ENCODE measurements at places on chromosomes 12 and 14. TPM values are rescaled to one million over a fixed set of nuclear protein-coding genes. Genes with fewer than 3 reads are reported as not detected.
A peak's percentile ranks its signal among the peaks of the same experiment; 100 is the strongest.

DNA sequence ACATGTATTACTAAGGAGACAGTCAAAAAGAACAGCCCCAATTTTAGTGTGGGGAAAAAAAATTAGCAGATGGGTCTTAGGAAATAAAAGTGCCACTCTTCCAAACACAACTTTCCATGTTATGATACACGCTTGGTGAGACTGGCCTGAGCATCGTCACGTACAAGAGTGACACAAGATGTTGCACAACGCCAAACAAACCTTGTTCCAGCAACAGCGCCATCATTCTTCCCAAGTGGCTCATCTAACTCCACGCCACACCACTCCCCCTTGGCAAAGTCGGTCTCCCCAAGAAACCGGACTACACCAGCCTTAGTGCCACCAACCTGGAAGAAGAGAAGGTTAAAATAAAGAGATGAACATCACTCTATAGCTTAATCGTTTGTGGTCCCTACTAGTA is 58.7 kb downstream of the CLIP1 start:
- no peak for DNase-seq

DNA sequence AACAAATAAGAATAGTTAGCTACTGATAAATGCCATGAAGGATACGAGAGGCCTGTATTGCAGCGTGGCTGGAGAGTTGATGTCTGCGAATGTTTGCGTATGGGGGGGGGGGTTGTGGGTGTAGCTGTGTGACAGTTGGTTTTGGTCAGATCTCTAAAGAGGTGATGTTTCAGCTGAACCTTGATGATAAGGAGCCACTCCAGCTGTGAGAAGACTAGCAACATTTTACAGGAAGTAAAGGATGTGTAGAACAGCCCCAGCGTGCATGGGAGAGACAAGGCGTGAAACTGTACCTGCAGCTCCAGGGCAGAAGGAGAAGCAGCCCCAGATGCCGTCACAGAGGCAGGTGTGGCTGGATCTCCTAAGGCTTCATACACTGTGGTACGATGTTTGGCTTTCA is 416.9 kb downstream of the TMEM132D start:
- no peak for DNase-seq

- DNase-seq, result no peak
Observed at GRCh38 chr14:98932431-98933325, 339.3 kb downstream of the BCL11B start.

Gene ACSM4
- not detected for total RNA-seq

DNA sequence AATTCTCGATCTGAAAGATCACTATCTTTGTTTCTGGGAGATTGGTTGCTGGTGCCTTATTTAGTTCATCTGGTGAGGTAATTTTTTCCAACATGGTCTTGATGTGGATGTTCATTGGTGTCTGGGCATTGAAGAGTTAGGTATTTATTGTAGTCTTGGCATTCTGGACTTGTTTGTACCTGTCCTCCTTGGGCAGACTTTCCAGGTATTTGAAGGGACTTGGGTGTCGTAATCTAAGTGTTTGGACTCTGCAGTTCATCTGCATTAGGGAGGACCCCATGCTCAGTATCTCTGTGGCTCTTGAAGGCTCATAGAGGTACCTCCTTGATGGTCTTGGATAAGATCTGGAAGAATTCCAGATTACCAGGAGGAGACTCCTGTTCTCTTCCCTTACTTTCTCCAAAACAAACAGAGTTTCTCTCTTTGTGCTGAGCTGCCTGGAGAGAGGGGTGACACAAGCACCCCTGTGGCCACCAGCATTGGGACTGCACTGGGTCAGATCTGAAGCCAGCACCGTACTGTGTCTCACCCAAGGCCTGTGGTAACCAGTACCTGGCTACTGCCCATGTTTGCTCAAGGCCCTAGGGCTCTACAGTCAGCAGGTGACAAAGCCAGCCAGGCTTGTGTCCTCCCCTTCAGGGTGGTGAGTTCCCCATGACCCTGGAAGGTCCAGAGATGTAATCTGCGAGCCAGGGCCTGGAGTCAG is 5.3 kb downstream of the A2ML1 start:
- no peak for DNase-seq

Gene RAPGEF3
- 1.3 TPM for total RNA-seq

- DNase-seq, result no peak
Observed at GRCh38 chr14:23380197-23380914, 3.5 kb downstream of the CMTM5 start.

Gene PPM1A
- 33.2 TPM for total RNA-seq

GRCh38 chr14:61321385-61322010 is at the start of gene PRKCH:
PRKCH (plus strand) TSS chr14:61321579; CDS start chr14:61322102, 523 bp downstream.
- peak; percentile 42 for DNase-seq

Gene COX8C
- not detected for total RNA-seq

- DNase-seq, result no peak
Observed at GRCh38 chr12:101823891-101824290, 6.9 kb downstream of the GNPTAB start.

GRCh38 chr12:93657071-93657470 is 20.1 kb upstream of the CRADD start:
- DNase-seq, result no peak

DNA sequence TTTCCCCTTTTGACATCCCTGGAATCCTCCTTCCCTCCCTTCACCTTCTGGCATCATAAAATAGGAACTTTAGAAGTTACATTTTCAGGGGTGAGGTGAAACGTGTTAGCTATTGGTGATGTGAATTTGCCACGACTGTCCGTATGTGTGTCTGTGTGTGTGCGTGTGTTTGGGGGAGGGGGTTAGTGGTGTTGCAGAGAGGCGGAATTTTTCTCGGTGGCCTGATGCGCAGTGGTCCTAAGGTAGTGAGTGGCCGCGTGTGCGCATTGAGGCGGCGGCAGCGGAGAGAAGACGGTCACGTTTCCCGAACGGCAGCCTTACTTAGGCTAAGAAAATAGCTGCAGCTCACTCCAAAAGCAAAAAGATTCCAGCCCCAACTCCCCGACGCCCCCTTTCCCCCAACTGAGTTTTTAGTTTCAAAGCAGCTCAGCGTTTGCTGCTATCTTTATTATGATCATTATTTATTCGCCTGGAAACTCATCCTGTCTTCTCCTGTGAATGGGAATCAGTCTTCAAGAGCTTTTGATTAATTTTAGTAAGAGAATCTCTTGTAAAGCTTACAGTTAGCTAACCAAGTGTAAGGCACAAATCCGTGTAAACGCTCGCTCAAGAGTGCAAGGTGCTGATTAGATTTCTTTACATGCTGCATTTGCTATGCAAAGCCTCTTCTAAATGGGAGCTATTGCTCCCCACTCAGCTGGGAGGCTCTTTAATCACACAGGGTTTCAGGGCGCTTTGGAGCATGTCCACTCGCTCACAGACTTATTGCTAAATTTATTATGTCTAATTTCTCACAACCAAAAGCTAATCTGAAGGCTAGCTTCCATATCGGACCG is 4.7 kb downstream of the FLRT2 start:
- no peak for DNase-seq

DNA sequence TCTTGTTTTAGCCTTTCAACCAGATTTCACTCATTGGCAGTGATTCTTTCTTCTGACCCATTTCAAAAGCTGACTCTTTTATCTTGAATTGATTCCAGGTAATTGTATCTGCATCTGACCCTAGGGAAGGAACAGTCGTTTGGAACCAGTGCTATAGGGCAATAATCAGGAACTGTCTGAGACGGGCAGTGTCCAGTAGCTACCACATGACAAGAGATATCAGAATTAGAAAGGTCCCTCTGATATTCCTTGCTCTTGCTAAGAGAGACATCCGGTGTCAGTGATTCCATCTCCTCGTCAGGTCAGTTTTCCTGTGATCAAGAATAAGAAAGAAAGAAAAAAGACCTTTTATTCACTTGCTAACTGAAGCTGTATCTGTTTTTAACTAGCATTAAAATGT is 47.8 kb upstream of the PDE3A start:
- DNase-seq, result no peak

- DNase-seq, result no peak
Observed at GRCh38 chr12:84856156-84856900, 56.3 kb downstream of the SLC6A15 start.

GRCh38 chr12:54588110-54588889 is at the start of gene PPP1R1A:
PPP1R1A (minus strand) TSS chr12:54588659; CDS start chr12:54588488, 171 bp downstream.
- DNase-seq, result no peak

DNA sequence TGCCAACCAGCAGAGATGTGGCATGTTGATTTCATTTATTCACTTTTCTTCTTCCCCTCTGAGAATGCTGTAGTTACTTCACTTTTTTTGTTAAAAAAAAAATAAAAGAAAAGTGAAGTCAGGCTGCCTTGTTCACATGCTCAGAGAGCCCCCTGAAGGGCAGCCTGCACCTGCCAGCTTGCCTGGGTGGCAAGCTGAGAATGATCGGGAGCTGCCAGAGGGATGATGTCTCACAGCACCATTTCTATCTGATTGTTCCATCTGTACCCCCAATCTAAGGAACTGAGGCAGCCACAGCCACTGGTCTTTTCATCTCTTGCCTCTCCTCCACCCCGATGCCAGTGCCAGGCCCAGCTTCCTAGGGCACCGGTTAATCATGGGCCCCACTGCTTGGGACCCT is 118.2 kb downstream of the TSPAN9 start:
- no peak for DNase-seq

Gene TSHR
- not detected for total RNA-seq

- DNase-seq, result no peak
Observed at GRCh38 chr14:101839236-101839635, 77.7 kb downstream of the PPP2R5C start.

- no peak for DNase-seq
Observed at GRCh38 chr14:70057519-70058136, 131.1 kb downstream of the SLC8A3 start.

DNA sequence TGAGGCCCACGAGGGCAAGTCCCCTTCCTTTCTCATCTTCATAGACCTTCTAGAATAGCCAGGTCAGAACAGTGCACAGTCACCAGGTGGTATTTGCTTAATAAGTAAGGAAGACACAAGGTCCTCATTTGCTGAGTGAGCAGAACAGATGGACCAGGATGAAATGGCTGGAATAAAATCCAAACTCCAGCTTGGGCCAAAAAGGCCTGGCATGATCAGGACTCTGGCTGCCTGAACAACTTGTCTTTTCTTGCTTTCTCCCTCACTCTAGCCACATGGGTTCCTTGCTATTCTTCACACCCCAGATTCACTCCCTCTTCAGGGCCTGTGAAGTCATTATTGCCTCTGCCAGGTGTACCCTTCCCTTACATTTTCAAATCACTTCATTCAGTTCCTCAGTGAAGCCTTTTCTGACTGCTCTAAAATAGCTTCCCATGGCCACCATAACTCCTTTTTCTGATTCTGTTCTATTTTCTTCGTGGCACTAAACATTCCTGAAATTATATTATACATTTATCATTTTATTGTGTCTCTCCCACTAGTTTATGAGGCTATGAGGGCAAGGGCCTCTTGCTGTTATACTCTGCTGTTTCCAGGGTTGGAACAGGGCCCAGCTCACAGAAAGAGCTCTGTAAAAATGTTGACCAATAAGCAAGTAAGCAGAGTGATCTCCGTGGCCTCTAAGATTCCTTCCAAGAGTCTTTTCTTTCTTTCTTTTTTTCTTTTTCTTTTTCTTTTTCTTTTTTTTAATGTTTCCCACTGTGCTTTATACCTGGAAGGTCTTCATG is 150.8 kb downstream of the TTC8 start:
- DNase-seq, result no peak

- DNase-seq, result no peak
Observed at GRCh38 chr14:81164167-81164774, 56.5 kb downstream of the GTF2A1 start.

DNA sequence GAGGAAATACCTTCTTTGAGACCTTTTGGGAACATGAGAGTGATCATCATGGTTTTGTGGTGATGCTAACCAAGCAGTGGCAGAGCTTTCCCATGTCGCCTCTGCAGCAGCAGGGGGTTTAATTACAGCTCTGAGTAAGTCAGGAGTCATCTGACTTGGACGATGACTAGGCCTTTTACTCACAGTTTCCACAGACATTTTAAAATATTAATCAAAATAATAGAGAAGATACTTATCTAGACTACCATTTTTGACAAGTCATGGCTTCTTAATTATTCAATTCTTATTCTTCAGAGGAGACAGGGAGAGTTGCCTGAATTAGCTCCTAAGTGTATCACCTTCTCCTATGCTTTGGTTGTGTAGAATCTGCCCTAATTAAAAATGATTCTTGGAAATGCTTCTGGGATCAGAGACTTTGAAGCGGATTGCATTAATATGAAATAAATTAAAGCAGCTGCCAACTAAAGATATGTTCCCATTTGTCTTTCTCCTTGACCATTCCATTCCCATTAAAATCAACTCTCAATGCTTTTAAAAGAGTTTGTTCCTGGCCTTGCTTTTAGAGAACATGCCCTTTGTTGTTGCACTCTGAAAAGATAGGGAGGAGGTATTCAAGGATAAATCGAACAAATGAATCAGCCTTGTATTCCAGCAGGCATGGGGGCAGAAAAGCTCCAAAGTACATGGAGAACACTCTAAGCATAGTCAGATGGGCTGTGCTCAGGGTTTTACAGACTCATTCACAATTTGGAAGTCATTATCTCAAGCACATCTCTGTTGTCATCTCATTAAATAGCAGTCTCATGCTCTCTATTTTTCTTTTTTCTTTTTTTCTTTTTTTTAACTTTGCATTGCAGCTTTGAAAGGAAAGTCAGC is 7.7 kb upstream of the IFNG-AS1 start:
- no peak for DNase-seq

- no peak for DNase-seq
Observed at GRCh38 chr12:91883811-91884210, 261.8 kb downstream of the BTG1 start.

All from liver (tissue), 10 donors.